Right renal cortex interstitium (tissue), 3 donors: ENCODE measurements at places on chromosomes 3 and 15. TPM values are rescaled to one million over a fixed set of nuclear protein-coding genes. Genes with fewer than 3 reads are reported as not detected.

GRCh38 chr3:98556164-98557130, 24.7 kb downstream of the GPR15 start:
- DNase-seq = no peak

The B3GALNT1 gene
- 45.1 TPM for polyA plus RNA-seq

- no peak for DNase-seq
Observed at GRCh38 chr3:174202116-174202515, 657.0 kb upstream of the NAALADL2 start.

The ILDR1 gene
- 8.1 TPM for polyA plus RNA-seq

DNA sequence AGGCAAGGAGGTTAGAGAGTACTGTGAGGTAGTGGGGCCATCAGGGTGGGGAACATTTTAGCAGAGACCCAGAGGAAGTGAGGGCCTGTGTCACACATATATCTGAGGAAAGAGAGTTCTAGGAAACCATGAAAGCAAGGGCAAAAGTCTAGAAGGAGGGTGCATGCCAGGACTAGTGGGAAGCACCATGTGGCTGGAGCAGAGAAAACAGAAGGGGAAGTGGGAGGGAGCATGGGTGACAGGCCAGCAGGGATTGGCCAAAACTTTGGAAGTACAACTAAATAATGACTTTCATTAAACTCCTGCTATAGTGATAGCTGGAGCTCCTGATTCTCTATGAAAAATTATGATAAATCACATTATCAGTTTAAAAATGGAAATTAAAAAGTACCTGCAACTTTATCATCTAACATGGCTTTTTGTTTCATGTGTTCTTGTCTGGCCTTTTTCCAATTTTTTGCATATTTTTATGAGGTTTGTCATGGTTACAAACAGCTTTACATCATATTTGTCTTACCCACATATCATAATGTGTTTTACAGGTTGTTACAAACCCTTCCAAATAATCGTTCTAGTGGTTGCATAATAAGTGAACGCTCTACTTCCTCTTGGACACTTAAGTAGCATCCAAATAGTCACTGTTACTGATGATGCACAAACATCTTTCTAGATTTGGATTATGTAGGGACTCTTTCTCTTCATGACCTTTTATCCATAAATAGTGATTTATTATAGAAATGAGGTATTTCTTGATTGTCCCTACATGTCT, 168.3 kb downstream of the NEK10 start:
- DNase-seq = no peak

DNA sequence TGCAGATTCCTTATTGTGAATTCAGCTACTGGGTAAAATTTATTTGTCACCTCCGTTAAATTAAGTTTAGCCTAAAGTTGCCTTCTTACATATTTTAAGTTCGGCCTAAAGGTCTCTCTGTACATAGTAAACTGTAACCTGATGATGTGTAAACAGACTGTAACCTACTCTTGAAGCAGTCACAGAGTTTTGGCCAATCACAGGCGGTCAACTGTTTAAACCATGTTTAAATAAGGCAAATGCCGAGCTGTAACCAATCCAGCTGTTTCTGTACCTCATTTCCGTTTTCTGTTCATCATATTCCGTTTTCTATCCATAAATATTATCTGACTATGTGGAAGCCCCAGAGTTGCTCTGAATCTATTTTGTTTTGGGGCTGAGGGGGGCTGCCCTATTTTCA, 2.4 kb upstream of the ADAMTSL3 start:
- no peak for DNase-seq

The PDE8A gene
- polyA plus RNA-seq = 34.5 TPM

GRCh38 chr15:29924750-29925149, 102.5 kb upstream of the TJP1 start:
- no peak for DNase-seq

The HHLA2 gene
- polyA plus RNA-seq = 16.8 TPM

DNA sequence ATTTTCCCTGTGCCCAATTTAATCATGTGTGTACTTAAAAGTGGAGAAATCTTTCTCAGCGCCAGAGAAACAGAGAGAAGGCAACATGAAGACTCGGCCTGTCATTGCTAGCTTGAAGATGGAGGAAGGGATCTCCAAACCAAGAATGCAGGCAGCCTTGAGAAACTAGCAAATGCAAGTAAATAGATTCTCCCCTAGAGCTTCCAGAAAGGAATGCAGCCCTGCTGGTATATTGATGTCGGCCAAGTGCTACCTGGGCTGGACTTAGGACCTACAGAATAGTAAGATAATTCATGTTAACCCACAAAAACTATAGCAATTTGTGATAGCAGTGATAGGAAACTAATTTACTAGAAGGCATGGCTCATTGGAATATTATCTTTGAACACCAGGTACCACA, 150.9 kb upstream of the ABI3BP start:
- DNase-seq = no peak

- peak; percentile 19 for DNase-seq
Observed at GRCh38 chr3:150703299-150703755, 393 bp downstream of the ERICH6 start.

DNA sequence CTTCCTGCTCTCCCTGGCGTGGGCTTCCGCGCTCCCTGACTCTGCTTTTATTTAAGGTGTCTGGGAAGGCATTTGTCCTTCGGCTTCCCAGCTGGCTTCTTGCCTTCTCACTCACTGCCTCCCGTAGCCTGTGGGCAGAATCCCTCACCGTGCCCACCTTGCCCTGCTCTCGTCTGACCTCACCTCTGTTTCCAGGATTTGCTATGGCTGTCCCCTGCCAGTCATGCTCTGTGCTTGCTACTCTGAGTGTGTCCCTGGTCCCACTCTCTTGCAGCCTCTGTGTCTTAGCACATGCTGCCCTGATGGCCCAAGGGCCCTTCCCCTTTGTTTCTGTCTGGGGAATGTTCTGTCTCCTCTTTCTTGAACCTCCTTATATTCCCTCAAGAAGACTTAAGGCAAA, 26.2 kb downstream of the LPP start:
- no peak for DNase-seq

DNA sequence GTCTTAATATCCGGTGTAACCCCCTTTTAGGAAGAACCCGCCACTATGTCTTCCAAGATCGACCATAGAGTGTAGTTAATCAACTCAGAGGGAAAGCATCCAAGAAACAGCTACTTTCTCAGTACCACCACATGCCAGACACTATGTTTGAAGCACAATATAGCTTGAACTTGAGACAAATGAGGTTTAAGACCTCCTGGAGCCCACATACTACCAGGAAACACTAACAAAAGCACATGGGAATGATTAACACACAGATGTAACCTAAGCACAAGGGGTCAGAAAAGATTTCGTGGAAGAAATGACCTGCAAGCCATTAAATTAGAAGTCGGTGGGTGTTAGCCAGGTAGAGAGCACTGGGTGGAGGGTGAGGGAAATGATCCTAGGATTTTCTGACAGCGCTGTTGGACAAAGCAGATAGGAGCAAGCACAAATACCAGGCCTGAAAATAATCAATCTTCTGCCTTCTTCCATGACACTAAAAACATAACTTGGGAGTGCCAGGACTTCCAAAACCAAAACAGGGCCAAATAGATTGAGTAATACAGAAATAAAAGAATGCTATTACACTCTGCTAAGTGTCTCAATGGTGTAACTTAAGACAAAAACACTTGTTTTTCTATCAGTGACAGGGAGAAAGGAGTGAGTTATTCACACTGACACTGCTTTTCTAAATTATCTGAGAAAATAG, 213.7 kb downstream of the FOXP1 start:
- no peak for DNase-seq

GRCh38 chr3:178295292-178295912, 240.8 kb upstream of the KCNMB2 start:
- DNase-seq = no peak

The TPRG1 gene
- 0.75 TPM for polyA plus RNA-seq

- no peak for DNase-seq
Observed at GRCh38 chr3:194382196-194382891, 12.8 kb upstream of the LRRC15 start.

- DNase-seq = no peak
Observed at GRCh38 chr3:111808439-111808838, 50.6 kb upstream of the PHLDB2 start.

- no peak for DNase-seq
Observed at GRCh38 chr3:133896002-133896761, 500 bp upstream of the RAB6B start.

DNA sequence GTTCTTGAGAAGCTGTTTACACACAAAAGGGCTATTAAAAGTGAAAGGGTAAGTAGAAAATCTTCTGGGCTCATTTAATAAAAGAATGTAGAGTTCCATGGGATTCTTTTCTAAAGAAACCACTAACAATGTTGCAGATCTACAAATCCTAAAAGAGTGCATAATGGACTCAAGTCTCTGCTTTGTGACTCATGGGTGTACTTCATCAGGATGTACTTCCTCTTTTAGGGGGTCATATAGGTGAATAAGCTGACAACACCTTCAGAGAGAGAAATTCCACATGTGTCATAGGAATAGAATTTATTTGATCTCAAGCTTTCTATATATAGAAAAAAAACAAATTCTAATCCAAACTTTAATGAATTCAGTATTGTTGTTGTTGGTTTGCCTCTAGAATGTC, 355.5 kb downstream of the TIGIT start:
- no peak for DNase-seq

GRCh38 chr15:36622197-36622795, 42.9 kb downstream of the CDIN1 start:
- DNase-seq = no peak

The MAP6D1 gene
- 0.61 TPM for polyA plus RNA-seq

DNA sequence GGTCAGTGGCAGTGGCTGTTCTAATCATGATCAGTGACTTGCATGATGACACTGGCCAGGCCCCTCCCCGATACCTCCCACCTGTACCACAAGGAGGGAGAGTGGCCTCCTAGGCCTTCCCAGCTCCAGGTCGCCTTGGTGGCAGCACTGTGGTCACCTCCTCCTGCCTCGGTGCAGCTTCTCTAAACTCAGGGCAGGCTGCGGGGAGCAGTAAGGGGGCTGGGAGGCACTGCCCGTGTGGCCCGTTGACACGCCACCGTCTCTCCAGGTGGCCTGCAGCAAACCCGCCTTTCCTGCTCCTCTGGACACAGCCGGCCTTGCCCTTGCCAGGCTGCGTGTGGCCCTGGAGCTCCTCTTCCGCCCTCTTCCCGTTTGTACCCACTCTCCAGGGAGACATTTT, 184.1 kb downstream of the XXYLT1 start:
- no peak for DNase-seq

GRCh38 chr15:42042602-42043400, 22.0 kb upstream of the PLA2G4E start:
- no peak for DNase-seq

The ARGFX gene
- polyA plus RNA-seq = not detected

The UBR1 gene
- polyA plus RNA-seq = 23.8 TPM
